Activated T-cell treated with anti-CD3 and anti-CD28 coated beads for 48 hours (primary cell): ENCODE measurements at places on chromosomes 1 and 21.

DNA sequence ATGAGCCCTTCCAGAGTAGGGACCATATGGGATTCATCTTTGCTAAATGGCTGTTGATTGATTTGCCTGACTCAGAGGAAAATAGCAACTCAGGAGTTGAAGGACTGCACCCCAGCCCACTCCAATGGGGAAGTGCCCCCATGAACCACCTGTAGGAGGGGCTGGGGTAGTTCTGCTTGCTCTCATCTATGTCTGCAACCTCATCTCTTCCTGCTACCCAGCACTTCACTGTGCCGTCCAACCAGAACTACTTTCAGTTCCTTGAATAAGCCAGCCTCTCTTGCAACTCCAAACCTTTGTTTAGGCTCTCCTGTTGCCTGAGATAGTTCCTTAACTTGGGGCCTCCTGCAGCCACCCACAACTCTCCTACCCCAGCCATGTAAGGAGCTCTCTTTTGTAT, 26.6 kb downstream of the BEND5 start:
- no peak for DNase-seq

DNA sequence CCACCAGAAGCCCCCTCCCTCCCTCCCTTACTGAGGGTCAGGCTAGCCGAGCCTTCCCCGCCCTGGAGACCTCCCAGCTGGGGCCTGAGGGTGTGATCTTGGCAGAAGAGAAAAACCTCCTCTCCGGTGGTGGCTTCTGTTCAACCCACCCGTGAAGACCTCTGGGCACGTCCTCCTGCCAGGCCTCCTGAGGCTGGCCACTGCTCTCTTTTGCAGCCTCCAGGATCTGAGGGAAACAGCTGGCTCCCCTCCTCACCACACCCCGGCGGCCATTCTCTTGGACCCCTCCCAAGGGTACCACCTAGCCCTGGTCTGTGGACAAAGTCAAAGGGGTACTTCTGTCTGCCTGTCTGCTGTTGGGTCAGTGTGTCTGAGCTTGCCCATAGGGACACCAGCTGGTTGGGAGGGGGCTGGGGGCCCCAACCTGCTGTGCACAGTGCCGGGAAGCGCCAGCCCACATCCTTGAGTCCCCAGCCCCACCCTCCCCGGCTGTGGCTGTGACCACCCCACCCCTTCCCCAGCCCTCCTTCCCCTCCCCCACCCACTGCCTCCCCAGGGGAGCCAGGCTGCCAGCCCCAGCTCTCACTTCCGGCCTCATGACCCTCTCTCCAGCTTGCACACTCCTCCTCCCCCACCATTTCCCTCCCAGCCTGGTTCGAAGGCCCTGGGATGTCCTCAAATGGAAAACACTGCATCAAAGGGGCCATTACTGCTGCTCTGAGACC, 48.1 kb downstream of the AHDC1 start:
- no peak for DNase-seq

DNA sequence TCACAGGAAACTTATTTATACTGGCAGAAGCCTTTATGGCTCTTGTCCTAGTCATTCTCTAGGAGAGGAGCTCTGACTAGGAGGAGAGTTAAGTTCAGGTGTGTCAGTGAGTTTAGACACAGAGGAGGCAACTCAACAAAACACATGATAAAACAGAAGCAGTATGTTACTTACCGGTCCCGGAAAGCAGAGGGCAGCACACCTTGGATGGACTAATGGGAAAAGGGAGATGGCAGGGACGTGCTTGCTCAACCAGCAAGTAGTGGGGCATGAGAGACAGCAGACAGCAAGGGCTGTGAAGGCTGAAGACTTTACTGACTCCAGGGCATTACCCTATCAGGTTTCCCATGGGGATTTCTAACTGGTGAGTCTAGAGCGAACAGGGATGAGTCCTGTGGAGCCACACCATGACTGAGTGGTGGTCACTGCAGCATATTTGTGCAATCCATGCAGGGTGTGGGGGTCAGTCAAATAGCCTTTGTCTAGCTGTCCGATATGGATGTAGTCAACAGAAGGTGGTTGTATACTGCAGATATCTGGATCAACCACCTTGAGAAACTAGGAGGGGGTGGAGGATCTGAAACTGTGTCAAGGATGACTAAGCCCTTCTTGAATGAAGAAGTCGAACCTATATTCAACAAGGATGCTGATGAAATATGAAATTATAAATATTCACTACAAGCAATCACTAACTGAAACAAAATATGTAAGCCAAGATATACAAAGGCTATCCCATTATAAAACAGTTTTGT, 596.3 kb upstream of the CHRM3 start:
- no peak for DNase-seq

- no peak for DNase-seq
Measured at GRCh38 chr1:114651893-114652292, 18.0 kb downstream of the DENND2C start.

GRCh38 chr1:92817986-92818764, 13.7 kb upstream of the RPL5 start:
- no peak for DNase-seq

DNA sequence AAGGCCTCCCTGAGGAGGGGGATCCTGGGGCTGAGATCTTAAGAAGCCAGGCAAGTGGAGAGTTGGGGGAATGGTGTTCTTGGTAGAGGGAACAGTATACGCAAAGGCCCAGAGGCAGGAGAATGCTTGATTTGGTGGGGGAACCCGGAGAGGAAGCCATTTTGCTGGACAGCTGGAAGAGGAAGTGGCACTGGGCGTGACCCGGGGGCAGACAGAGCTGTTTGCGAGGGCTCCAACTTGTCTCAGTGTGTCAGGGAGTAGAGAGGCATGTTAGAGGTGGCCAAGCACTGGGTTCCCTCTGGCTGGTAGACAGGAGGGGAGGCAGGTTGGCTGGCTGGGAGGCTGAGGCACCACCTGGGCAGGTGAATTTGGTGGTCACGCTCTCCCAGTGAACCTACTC, 96.3 kb upstream of the ACTL8 start:
- no peak for DNase-seq

DNA sequence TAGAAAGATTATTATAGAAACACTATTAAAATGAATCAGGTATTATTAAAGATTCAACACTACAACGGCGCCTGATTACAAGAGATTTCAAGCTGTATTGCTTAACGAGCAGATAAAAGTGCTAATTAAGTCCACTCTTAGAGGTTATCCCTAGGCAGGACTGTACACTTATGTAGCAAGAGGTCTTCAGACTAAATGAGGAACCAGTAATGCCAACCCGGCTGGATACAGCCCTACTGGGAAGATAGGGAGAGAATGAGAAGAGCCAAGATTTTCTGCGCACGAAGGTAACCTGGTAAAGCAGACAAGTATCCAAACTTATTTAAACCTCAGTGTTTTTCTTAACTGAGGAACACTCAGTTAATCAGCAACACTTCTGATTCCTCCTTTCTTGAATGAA, 115.7 kb upstream of the HIVEP3 start:
- no peak for DNase-seq

DNA sequence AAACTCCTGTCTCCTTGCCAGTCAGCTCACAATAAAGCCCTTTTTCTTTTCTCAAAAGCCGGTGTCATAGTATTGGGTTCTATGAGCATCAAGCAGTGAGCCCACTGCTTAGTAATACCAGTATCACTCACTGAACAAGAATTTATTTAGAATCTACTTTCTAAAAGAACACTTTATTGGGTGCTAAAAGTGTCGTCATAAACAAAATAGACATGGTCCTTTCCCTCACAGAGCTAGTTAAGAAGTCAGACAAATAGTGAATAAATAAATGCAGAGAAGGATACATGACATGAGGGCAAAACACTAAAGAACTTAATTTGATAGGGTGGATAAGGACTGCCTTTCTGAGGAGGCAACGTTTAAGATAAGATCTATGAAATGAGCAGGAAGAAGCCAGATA, 32.2 kb downstream of the EVI5 start:
- no peak for DNase-seq

GRCh38 chr1:37940299-37940947, 6.4 kb downstream of the INPP5B start:
- DNase-seq: no peak

DNA sequence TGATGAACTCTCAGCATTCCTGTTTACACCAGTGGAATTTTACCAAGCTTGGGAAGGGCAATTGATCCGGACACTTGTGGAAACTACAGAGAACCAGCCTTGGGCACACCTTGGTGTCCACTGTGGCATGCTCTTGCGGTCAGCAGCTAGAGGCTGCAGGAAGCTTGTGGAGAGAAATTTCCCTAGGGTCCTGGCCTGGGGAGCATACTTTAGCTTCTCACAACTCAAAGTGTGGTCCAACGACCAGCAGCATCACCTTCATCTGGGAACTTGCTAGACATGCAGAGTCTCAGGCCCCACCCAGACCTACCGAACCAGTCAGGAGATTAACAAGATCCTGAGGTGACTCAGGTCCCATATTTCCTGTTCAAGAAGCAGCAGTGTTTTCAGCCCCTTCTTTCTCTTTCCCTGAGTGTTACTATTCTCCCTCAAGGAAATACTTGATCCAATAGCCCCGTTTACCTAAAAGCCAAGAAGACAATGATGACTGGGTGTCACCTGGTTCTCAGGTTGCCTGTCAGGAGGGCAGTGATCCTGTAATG, 55.7 kb upstream of the KCNE2 start:
- no peak for DNase-seq

- DNase-seq: no peak
Measured at GRCh38 chr1:160454371-160455152, 54.2 kb downstream of the VANGL2 start.

DNA sequence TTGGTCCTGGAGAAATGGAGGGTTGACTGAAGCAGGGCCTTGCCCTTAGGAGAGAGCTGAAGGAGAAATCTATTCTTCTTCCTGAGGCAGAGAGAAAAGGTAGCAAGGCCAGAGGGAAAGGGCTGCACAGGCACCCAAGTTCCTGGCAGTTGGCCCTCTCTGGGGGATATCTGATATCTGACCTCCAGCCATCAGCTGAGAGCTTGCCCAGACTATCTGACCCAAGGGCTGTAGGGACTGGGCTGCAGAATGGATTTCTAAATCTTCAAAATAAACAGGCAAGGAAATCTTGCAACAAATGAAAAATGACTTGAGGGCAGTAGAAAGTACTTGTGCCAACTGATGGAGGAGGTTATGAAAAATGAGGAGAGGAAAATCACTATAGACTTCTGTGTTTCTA, 498 bp upstream of the CLCA2 start:
- no peak for DNase-seq

DNA sequence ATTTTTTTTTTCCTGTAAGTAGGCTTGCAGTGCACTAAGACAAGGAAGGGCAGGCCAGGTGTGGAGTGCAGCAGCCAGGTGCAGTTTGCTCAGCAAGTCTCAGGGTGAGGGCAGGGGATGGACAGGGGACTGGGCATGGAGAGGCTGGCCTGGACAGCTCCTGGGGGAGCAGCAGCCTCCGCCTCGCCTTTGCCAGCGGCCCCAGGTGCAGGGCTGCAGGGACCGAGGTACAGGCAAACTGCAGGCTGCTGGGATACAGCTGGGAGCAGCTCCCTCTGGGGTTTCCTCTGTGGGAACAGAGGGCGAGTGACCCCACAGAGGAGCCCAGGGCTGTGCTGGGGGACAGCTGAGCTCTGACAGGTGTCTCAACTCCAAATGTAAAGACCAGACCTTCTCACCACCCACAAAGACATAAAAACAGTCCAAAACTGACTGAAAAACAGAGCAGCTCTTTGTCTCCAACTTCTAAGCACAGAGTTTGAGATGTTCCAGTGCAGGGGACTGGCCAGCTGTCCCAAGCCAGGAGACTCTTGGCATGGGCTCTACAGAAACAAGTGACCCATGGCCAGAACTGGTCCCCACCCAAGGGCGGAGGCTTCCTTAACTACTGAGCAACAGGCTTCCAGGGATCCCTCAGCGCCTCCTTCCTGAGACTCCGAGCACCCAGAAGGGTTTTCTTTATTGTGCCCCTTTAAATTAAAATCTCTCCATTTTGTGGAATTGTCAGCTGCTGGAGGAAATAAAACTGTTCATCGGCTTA, 27.7 kb upstream of the AJAP1 start:
- DNase-seq: no peak

GRCh38 chr1:9181990-9182783, 52.4 kb upstream of the H6PD start:
- no peak for DNase-seq

DNA sequence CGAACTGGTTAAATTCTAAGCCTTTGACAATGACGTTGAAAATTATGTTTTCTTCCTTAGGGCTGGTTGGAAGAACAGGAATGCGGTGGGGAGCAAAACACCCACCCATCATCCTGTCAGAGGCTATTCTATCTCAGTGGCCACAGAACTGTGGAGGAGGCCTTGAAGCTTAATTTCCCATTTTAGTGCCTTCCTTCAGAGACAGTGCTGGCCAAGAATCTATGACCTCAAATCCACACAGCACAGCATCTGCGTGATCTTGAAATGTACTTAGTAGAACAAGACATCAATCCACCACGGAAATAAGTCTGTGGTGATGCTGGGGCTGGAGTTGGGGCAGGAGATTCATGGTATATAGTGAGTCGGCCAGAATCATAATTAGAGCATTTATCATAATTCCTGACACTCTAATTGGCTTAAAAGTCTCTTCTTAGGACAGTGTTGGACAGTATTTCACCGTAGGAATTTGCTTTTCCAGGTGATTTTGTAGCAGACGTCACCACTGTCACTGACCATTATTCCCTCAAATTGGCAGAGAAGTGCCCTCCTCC, 113.1 kb downstream of the KCNJ6 start:
- DNase-seq: no peak

DNA sequence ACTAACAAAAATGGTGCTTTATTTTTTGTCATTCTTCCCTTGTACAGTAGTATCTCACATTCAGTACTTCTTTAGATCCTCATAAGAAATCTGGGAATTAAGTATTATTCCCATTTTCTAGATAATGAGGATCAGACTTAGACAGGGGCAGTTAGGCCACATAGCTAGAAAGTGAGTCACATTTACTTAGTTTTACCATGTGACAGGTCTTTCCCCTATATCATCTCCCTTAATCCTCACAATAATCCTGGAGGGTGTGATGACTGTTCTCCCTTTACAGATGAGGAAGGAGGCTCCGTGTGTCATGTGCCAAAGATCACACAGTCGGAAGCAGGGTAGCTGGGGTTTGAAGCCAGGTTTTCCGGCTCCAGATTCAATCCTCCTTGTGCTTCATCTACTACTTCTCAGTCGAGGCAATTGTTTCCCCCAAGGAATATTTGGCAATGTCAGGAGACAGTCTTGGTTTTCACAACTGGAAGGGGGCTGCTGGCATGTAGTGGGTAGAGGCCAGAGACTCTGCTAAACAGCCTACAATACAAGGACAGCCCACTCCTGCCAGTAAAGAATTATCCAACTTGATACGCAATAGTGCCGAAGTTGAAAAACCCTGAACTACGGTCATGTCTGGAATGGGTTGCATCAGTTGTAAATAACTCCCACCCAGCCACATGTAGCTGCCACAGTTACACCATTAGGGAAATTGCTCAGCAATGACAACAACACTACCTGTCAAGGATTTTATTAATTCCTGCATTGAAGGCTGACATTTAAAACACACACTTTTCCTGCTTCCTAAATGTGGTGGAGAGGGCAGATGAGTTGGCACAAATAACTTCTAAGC, 54.5 kb downstream of the C8B start:
- DNase-seq: no peak

- no peak for DNase-seq
Measured at GRCh38 chr1:209670441-209671082, 4.7 kb upstream of the G0S2 start.

DNA sequence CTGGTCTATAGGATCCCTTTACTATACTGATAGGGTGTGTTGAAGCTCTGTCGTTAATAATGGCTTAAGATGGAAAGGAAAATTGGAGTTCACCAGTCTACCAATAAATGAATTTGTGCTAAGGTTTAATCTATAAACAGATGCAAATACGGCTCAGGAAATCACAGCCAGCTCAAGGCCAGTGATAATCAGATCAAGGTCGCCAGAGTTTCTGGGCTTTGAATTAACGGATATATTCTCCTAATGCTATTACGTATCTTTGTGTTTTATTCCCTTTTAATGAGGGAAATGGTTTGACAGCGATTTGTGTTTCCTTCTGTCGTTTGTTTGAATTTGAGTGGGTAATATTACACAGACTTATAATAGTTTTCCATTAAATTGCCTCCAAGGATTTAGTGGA, 279.6 kb downstream of the BACH1 start:
- DNase-seq: no peak
